ENCODE measurements at places on chromosomes 5 and 9.

DNA sequence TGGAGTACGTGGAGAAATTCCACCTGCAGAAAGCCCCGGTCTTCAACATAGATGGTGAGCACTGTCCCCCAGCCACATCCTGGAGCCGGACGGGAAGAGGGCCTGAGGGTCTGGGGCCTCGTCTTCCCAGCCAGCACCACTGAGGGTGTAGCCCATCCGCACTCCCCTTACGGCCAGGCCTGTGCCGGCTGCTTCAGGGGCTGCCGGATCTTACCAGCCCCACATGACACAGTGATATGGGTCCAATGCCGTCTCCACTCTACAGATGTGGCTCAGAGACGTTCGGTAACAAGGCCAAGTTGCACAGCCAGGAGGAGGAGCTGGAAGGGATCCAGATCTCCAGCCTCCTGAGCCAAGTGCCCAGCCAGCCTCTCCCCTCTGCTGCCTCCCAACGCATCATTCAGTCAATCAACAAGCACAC is 21.3 kb downstream of the GLT6D1 start:
- DNase-seq = no peak

DNA sequence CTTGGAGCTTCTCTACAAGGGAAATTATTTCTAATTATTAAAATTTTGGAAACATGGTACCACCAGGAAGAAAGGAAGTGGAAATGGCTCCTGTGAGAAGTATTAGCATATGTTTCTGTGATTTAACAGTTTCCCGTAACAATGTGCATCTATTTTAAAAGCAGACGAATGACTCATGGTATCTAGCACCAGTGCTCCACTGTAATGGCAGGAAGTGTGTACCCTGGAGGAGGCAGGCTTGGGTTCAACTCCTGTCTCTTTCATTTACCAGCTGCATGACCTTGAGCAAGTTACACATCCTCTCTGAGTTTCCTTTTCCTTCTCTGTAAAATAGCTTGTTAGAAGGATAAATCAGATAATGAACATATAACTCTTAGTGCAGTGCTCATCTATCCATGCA is 41.0 kb upstream of the ANGPTL2 start:
- DNase-seq = no peak

DNA sequence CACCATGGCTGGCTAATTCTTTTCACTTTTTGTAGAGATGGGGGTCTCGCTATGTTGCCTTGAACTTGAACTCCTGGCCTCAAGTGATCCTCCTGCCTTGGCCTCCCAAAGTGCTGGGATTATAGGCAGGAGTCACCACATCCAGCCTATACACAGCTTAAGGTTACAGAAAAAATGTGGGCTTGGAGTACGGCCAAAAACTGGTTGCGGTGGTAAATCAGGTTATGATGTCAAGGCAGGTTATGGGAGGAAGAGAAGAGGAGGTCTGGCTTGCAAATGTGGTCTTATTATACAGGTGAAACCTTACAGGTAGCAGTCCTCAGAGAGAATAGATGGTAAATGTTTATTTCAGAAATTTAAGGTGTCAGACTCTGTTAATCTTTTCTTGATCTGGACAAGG is 30.7 kb upstream of the SYK start:
- DNase-seq = no peak

DNA sequence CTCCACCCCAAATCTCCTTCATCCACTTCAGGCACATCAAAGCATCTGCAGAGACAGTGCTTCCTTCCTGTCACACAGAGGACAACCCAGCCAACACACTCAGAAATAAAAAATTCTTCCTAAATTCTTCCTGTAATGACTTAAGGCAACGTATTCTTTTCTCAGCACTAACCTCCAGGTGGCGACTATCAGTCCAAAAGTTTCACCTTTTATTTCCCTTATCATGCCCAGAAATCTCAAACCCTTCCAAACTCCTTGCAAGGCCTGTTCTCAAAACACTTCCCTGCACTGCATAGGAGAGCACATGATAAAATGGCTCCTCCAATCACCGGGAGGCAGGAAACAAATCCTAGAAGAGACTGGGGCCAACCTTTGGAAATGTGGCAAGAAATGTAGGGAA is 35.1 kb downstream of the SLIT3 start:
- no peak for DNase-seq

DNA sequence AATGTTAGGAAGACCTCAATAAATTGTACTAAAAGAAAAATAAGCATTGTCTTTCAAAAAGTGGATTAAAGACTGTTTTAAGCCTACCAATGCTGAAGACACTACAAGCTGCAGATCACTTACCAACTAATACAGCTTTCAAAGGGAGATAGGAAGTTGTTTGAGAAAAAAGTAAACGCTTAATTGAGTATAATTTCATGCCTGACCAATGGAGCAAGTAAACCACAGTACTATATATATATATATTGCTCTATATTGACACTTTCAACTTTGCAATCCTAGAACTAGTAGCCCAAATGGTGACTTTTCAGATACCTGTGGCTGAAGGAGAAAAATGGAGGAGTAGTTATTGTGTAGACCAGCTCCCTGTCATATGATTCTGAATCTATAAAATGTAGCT is 85.7 kb downstream of the FREM1 start:
- no peak for DNase-seq

- DNase-seq = no peak
Observed at GRCh38 chr9:112764344-112764743, 13.8 kb downstream of the SNX30 start.

DNA sequence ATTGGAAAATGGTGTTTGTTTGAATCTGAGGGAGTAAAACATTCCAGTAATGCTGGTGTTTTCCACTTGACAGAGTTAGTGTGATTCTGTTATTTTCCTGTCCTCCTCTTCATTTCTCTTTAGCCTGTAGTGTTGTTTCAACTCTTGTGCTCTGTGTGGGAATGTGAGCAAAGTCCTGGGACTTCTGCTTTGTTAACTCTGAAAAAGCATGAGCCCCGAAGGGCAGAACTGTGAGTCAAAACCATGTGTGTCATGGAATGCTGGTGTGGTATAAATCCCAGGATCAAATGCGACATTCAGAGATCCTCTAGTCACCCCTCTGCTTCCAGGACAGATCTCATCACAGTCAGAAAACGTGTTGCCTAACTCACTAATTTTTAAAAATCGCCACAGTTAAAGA is 8.9 kb downstream of the F2R start:
- DNase-seq = no peak

DNA sequence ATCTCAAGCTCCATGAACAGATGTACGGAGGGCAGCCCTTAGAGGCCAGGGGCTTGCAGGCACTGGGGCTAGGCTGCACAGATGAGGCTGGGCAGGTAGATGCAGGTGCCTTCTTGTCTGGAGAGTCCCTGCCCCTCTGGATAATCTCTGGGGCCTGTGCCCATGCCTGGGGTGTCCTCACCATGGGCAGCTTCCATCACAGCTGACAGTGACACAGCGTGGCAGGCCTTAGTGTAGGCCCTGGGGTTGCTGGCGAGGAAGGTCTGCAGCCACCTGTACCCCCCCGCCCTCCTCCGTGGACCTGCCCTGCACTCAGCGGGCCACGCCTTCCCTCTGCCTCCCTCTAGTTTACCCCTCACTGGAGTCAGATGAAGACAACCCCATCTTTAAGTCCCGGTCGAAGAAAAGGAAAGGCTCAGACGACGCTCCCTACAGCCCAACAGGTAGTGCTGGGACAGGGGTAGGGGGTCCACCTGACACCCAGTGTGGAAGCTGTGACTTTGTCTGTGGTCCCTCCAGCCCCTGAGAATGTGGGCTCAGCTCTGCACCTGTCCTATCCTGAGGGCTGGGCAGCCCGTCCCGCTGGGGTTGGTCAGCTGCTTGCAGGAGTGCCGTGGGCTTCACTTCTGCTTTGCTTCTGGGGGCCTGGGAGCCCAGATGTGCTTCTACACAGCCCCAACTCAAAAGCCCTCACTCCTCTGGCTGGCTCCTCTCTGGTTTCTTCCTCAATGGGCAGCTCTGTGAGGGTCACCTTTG is 98.4 kb downstream of the PHF2 start:
- DNase-seq = no peak

DNA sequence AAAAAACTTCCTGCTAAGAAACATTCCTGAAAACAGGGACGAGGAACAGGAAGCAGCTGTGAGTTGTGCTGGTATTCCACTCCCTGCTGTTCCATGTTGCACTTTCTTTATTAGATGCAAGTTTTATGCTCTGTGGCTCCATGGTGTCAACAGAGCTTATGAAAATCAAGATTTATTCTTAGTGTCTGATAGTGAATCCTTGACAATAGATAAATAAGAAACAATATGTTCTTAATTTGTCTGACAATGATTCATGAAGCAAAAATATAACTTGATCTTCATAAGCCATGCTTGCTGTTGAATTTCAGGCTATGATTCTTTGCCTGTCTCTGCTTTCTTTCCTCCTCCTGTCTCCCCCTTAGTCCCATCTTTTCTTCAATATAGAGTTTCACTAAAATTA is 119.6 kb downstream of the DROSHA start:
- DNase-seq = no peak

DNA sequence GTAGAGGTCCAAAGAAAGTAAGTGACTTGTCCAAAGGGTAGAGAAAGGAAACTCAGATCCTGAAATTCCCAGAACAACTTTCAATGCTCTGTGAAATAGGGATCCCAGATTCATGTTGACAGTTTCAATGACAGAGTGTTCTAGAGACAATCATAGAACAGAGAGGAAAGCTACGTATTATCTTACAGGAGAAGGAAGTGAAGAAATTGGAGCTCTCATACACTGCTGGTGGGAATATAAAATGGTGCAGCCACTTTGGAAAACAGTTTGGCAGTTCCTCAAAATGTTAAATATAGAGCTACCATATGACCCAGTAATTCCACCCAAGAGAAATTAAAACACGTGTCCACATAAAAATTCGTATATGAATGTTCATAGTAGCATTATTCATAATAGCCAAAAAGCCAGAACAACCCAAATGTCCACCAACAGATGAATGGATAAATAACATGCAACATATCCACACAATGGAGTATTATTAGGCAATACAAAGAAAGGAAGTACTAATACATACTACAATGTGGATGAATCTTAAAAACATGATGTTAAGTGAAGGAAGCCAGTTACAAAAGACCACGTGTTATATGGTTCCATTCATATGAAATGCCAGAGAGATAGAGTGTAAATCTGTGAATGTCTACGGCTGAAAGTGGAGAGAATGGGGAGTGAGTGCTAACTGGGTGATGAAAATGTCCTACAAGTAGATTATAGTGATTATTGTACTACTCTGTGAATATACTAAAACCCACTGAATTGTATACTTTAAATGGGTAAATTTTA is 197.1 kb downstream of the NTRK2 start:
- no peak for DNase-seq

GRCh38 chr9:69158471-69158870 is 15.6 kb upstream of the TJP2 start:
- DNase-seq = no peak

Measured in stimulated activated CD8-positive, alpha-beta memory T cell treated with anti-CD3 and anti-CD28 coated beads, Interleukin-7, amount 100 ng/mL, for 48 hours (primary cell).